ENCODE measurements at places on chromosomes 6 and 20.

GRCh38 chr6:111724039-111724438, 118.4 kb upstream of the TRAF3IP2 start:
- DNase-seq = no peak

DNA sequence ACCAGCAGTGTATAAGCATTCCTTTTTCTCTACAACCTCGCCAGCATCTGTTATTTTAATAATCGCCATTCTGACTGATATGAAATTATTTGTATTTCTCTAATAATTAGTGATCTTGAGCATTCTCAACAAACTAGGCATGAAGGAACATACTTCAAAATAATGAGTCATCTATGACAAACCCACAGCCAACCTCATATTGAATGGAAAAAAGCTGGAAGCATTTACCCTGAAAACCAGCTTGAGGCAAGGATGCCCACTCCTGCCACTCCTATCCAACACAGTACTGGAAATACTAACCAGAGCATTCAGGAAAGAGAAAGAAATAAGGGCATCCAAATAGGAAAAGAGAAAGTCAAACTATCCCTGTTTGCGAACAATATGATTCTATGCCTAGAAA, 390.6 kb upstream of the ID4 start:
- no peak for DNase-seq

GRCh38 chr6:170176136-170176897, 114.6 kb downstream of the DLL1 start:
- no peak for DNase-seq

DNA sequence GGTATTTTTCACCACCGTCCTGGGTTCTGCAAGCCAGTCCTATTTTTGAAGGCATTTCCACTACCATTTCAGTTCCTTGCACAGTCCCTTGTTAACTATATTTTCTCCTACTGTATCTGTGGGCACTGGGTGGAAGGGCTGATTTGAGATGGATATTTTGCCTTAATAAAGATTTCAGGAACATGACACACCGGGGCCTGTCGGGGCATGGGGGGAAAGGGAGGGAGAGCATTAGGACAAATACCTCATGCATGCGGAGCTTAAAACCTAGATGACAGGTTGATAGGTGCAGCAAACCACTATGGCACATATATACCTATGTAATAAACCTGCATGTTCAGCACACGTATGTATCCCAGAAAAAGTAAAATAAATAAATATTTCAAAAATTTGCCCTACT, 22.4 kb downstream of the STK38 start:
- DNase-seq = no peak

DNA sequence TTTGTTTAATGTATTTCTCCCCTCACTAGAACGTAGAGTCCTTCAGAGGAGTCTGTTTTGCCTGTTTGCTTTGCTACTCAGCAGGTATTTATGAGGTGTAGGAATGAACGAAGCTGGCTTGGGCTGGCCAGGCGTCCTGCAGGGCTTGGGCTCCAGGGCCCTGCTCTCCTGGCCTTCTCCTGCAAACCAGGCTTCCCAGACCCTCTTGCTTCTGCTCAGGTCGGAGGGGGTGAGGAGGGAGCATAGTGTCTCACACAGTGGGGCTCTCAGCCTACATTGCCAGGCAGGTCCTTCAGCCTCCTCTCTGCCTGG, 24.6 kb upstream of the MLN start:
- no peak for DNase-seq

- peak; percentile 23 for DNase-seq
These were observed 41.5 kb upstream of the FAM184A start for GRCh38 chr6:119119989-119120388.

- no peak for DNase-seq
These were observed 4.6 kb downstream of the SDC4 start for GRCh38 chr20:45343532-45344167.

GRCh38 chr6:116210750-116211425, 43.0 kb downstream of the TSPYL4 start:
- no peak for DNase-seq

DNA sequence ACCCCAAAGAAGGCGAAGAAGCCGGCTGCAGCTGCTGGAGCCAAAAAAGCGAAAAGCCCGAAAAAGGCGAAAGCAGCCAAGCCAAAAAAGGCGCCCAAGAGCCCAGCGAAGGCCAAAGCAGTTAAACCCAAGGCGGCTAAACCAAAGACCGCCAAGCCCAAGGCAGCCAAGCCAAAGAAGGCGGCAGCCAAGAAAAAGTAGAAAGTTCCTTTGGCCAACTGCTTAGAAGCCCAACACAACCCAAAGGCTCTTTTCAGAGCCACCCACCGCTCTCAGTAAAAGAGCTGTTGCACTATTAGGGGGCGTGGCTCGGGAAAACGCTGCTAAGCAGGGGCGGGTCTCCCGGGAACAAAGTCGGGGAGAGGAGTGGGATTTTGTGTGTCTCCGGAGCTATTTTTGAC, 69.6 kb downstream of the HFE start:
- no peak for DNase-seq

DNA sequence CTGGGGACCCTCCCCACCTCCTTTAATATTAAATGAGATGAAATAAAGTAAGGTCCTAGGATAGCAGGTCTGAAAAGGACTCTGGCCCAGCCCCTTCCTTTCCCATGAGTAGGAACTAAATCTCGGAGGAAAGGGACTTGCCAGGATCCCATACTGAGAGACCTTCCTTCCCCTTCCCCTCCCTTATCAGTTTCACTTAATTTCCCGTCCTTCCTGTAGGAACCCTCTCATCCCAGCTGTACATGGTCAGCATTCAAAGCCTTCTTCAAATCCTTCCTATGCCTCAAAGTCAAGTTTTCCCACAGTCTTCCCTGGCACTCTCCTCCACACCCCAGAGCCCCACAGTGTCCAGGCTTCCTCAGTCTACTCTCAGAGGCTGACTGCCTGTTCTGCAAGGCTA, 71.3 kb upstream of the MYL9 start:
- DNase-seq = no peak

GRCh38 chr6:20629509-20629908, 95.3 kb downstream of the CDKAL1 start:
- DNase-seq = no peak

- DNase-seq = no peak
These were observed 25.1 kb downstream of the SERPINB9 start for GRCh38 chr6:2877960-2878359.

- DNase-seq = no peak
These were observed 164.7 kb upstream of the PDE7B start for GRCh38 chr6:135686784-135687301.

DNA sequence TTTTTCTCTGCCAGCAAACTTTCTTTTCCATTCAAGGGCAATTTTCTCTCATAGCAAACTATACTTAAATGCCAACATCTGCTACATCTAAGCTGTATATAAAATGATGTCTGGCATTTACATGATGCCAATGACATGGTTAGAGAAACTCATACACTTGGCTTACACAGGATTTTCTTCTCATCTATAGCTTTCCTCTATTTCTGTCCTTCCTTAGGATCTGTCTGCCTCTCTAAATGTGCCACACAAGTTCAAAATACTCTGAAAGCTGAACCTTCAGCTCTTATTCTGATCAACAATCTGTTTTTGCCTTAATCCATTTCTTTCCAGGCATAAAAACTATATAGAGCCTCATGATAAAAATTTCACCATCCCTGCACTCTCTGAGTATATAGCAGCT, 290.9 kb upstream of the RNF217 start:
- no peak for DNase-seq

- no peak for DNase-seq
These were observed at the start of gene TRIM10 for GRCh38 chr6:30160785-30161531. TRIM10 (minus strand) TSS chr6:30161211; CDS start chr6:30160858, 353 bp downstream.

DNA sequence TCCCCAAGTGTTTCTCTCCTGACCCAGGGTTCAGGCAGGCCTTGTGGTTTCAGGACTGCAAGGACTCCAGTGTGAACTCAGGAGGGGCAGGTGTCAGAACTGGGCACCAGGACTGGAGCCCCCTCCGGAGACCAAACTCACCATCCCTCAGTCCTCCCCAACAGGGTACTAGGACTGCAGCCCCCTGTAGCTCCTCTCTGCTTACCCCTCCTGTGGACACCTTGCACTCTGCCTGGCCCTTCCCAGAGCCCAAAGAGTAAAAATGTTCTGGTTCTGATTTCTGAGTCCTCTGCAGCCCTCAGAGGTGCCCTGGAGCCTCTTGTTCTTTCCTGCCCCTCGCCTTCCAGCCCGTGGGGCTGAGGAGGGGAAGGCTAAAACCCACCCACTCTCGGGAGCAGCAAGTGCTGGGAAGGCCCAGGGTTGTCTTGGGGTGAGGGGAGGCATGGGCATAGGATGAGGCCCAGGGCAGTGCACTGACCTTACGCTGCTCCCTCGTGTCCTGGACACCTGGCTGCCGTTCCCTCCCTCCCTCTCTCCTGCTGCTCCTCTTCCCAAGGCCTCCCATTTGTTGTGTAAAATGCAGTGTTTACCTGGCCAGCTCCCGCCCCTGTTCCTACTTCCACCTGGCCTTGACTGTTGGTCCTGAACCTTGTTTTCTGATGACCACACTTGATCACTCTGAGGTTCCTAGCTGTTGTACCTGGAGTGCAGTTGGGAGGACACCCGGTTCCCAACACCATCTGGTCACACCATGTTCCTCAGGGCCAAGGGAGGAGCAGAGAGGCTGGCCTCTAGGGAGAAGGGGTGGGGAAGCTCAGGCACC, 9.9 kb downstream of the CNPY3 start:
- no peak for DNase-seq

GRCh38 chr6:77361018-77361417, 102.3 kb downstream of the HTR1B start:
- no peak for DNase-seq

- DNase-seq = no peak
These were observed 63.3 kb downstream of the HDGFL1 start for GRCh38 chr6:22632581-22633145.

DNA sequence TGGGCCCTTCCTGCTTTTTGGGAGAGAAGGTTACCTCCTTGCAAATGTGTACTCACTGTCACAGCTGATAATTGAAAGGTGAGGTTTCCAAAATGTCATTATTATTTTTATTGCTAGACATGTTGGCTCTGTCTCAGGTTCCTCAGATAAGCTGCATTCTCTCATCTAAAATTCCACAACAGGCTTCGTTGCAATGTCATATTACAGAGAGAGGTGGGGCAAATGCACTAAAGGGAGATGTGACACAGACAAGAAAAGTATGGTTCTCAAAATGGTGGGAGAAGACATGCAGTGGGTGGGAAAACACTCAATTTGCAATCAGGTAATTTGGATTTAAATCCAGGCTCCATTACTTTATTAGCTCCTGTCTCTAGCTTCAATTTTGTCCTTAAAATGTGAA, 256.4 kb upstream of the POU3F2 start:
- no peak for DNase-seq

- no peak for DNase-seq
These were observed 276.4 kb downstream of the PRL start for GRCh38 chr6:22020299-22021003.

- DNase-seq = peak; percentile 39
These were observed 29.8 kb downstream of the UST start for GRCh38 chr6:148776321-148777308.

DNA sequence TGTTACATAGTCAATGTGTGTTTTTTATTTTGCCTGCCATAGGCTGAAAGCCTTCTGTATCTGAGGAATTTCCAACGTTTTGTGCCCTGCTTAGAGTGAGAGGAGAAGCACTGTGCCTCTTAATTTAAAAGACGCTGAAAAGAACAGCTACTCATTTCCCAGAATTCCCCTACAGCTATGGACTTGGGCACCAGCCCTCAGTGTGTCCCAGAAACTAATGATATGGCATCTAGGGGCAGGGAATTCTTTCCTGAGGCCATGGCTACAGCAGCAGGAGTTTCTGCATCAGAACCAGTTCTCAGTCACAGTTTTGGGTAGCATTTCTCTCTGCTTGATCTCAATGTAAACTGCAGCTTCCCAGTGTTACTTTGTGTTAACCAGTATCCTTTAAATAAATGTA, 20.2 kb downstream of the OPN5 start:
- DNase-seq = no peak

DNA sequence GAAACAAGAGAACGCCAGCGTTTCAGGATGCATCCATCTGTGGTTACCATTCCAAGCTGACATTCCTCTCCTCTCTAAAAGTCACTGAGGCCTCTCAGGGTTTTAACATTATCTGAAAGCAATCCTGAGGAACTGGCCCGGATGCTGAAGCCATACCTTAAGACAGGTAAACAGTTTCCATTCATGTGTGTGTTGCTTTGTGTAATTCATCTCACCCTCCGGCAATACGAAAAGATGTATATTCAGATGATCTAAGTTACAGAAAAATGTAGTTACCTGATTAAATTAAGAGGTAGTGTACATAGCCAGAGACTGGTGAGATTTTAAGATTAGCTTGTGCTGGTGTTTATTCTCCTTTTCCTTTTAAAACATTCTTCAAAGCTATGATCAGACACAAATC, 68.4 kb upstream of the BACH2 start:
- no peak for DNase-seq

DNA sequence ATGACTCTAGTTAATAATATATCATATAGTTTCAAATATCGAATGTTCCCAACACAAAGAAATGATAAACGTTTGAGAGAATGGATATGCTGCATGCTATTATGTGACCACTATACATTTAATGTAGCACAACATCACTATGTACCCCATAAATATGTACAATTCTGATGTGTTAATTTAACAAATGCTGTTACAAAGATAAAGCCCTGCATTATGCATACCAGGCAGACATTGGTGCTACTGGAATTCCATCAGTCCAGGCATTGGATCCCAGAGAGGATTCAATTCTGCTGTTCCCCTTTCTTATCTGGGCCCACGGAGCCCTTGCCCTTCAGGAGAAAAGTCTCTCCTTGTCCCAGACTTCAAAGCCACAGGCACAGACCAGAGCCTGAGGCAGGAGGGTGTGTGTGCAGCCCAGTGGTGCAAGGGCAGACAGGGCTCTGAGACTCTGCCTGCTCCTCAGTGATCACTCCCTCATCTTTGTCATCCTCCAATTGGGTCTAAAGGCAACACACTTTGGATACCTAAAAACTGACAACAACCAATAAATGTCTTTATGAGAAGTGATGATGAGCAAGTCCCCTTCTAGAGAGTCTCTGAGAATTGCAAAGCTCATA, 45.2 kb downstream of the PSMG4 start:
- no peak for DNase-seq

- DNase-seq = no peak
These were observed 257.7 kb upstream of the NT5E start for GRCh38 chr6:85192186-85192585.

DNA sequence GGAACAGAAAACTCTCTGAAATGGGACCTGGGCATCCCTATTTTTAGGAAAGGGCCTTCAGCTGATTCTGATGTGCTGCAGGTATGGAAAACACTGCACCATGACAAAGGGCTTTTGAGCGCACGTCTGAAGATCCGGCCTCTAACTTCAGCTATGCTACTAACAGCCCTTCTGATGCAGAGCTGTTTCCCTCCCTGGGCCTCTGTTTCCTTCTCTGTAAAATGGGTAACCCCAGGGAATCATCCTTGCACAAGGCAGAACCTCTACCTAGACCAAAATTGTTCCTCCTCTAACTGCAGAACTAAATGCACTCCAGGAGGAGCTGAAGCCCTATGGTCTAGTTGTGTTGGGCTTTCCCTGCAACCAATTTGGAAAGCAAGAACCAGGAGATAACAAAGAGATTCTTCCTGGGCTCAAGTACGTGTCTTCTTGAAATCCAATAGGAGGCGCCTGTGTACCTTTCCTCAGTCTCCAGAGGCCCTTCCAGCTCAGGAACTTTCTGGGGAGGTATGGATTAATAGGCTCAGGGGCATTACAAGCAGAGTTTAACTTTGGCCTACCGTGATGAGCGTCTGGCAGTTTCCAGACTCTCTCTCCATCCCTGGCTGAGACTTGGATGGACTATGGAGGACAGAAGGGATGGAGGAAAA, 5.9 kb downstream of the GPX5 start:
- no peak for DNase-seq
